ENCODE measurements at places on chromosomes 2 and 18. TPM values are rescaled to one million over a fixed set of nuclear protein-coding genes. Genes with fewer than 3 reads are reported as not detected.

DNA sequence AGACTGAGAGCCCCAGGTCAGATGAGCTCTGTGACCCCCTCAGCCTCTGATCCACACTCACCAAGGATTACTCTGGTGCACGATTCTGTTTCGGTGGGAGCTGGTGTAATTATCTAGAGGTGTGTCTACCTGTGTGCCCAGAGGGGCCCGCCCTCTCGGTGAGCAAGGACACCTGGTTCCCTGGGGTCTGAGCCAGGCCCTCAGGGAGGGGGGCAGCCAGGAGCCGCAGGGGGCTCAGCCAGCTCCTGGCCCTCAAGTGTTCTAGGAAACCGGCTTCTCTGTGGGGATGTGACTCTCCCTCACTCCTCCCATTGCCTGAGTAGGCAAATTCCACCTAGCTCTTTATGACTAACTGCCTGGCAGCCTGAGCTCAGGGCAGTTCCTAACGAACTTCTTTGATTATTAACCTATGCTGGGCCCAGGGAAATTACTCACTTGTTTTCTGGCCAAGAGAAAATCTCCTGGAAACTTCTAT lies 17.4 kb downstream of the AGAP1 start:
- peak overlapping the region; percentile 4 for H3K27ac ChIP-seq
- H3K36me3 ChIP-seq = no peaks in the 10 kb centered on the region
- no peaks in the 10 kb centered on the region for H3K27me3 ChIP-seq
- no peak for DNase-seq

DNA sequence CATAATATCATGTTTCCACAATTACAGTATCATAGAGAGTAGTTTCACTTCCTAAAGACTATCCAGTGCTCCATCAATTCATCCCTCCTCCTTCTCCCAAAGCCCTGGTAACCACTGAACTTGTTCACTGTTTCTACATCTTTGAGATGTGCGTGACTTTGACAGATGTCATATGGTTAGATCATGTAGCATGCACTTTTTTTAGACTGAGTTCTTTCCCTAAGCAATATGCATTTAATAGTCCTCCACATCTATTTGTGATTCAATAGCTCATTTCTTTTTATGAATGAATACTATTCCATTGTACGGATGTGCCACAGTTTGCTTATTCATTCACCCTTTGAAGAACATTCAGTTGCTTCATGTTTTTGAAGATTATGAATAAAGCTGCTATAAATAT lies 560.4 kb upstream of the LRRTM4 start:
- no peak for DNase-seq
- no peaks in the 10 kb centered on the region for H3K27me3 ChIP-seq
- H3K4me3 ChIP-seq = no peak overlapping the region
- no peaks in the 10 kb centered on the region for H3K4me1 ChIP-seq
- no peaks in the 10 kb centered on the region for H3K36me3 ChIP-seq

DNA sequence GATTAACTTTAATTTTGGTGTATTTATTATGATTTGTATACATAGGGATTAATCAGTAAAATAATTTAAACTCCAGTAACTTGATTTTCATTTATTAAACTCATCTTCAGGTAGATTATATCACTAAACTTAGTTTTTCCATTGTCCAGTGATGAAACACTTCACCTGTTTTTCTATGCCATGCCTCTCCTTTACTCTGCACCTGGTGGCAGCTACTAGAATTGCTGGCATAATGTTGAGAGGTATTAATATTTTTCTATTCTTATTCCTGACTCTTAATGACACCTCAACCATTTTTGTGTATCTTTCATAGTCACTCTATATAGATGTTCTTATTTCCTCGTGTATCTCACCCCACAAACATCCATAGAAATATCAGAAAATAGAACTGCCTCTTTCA lies 940.3 kb upstream of the CRIM1 start:
- H3K4me3 ChIP-seq = no peak overlapping the region
- peaks cover 16% of the 10 kb centered on the region for H3K27me3 ChIP-seq
- H3K4me1 ChIP-seq = peaks cover 4% of the 10 kb centered on the region

DNA sequence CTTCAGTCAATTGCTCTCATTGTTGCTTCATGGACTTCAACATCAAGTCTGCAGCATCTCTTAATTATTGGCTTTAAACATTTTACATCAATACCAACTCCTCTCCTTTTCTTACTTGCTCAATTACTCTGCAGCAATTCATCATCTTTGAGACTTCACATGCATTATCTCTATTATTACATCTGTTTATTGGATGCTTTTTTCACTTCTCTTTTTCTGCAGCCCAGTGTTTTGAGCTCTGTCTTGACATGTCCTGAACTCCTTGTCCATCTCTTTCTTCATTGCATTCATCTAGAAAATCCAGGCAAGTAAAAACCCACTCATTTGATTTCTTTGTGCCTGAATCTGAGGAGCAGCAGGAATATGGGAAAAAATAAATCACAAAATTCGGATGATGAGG lies 647.9 kb downstream of the PLCL1 start:
- no peaks in the 10 kb centered on the region for H3K27me3 ChIP-seq
- no peak for DNase-seq
- no peak overlapping the region for H3K27ac ChIP-seq
- no peak overlapping the region for H3K4me3 ChIP-seq
- no peaks in the 10 kb centered on the region for H3K36me3 ChIP-seq

GRCh38 chr2:241612156-241613016 lies 24.6 kb downstream of the THAP4 start:
- no peak for DNase-seq
- H3K4me3 ChIP-seq = no peak overlapping the region
- peaks cover 9% of the 10 kb centered on the region for H3K36me3 ChIP-seq

- H3K4me3 ChIP-seq = no peak overlapping the region
- no peak for DNase-seq
- peak overlapping the region; percentile 70 for H3K27ac ChIP-seq
- H3K4me1 ChIP-seq = peaks cover 73% of the 10 kb centered on the region
These were observed 72.5 kb downstream of the SH3BP4 start for GRCh38 chr2:235024191-235024860.

- peaks cover 31% of the 10 kb centered on the region for H3K4me1 ChIP-seq
- H3K27me3 ChIP-seq = peaks cover 13% of the 10 kb centered on the region
- peak overlapping the region; percentile 68 for H3K27ac ChIP-seq
- no peaks in the 10 kb centered on the region for H3K36me3 ChIP-seq
- peak; percentile 90 for DNase-seq
These were observed 2.2 kb upstream of the ERMN start for GRCh38 chr2:157327621-157328500.

DNA sequence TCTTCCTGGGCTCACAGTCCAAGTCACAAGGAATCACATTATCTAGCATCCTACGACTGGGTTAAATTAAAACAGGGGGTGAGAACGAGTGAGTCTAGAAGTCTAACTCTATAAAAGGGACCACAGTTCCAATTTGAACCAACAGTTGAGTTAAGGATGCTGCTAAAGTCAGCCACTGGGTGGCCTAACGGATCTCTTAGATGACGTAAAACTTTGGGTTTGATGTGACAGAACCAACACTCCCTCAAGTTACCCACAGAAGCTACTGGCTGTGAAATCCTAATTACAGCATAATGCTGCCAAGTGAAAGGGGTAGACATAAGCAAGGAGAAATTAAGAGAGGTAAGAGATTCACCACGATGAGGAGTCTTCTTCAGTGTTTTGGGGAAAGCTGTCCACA lies 32.7 kb upstream of the RUFY4 start:
- H3K4me1 ChIP-seq = peaks cover 7% of the 10 kb centered on the region
- no peaks in the 10 kb centered on the region for H3K36me3 ChIP-seq
- DNase-seq = no peak
- no peak overlapping the region for H3K4me3 ChIP-seq

- no peaks in the 10 kb centered on the region for H3K36me3 ChIP-seq
- no peaks in the 10 kb centered on the region for H3K4me1 ChIP-seq
- DNase-seq = no peak
- H3K27me3 ChIP-seq = peaks cover 2% of the 10 kb centered on the region
These were observed 503.7 kb upstream of the SLC8A1 start for GRCh38 chr2:40955635-40956034.

DNA sequence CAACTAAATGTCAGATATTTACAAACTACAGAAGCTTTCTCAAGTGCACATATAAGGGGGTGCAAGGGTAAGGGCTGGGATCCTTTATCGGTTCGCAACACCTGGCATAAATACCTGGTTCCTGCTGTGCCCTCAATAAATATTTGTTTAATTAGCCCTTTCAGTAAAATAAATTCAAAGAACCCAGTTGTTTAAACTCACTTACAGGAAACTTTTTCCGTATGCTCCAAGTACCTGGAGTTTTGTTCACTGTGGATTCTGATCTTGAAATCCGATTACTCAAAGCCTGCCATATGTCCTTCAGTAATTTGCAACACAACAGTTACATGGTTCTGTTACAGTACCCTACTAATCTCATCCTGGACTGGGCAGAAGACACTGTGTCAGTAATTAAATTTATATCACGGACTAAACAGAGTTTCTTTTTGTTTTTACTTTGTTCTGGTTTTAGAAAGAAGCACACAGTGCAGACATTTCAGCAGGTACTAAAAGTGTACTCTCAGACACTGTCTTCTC lies 36.9 kb downstream of the TBC1D8 start:
- peaks cover 3% of the 10 kb centered on the region for H3K36me3 ChIP-seq
- no peaks in the 10 kb centered on the region for H3K27me3 ChIP-seq
- no peak for DNase-seq
- no peak overlapping the region for H3K4me3 ChIP-seq
- peaks cover 63% of the 10 kb centered on the region for H3K4me1 ChIP-seq

DNA sequence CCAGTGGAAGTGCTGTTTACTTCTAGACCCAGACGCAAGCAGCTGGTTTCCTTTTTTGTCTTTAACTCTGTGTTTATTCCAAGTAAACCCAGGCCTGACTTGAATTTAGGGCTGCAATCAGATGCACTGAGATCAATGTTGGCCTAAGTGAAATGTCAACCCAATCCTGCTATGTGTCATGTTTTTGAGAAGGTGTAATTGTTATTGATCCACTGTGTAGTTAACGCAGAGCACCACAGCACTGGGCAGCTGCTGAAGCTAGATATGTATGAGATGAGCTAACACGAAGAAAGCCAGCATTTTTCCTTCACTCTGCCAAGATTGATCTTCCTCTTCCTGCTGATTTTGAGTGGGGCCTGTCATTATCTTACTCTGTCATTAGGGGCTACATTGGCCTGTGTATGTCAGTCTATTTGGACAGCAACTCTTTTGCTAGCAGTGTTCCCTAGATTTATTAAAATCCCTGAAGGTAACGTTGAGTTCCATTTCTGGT lies 18.9 kb upstream of the DLX1 start:
- H3K27me3 ChIP-seq = peaks cover 2% of the 10 kb centered on the region
- H3K4me3 ChIP-seq = no peak overlapping the region
- DNase-seq = no peak

DNA sequence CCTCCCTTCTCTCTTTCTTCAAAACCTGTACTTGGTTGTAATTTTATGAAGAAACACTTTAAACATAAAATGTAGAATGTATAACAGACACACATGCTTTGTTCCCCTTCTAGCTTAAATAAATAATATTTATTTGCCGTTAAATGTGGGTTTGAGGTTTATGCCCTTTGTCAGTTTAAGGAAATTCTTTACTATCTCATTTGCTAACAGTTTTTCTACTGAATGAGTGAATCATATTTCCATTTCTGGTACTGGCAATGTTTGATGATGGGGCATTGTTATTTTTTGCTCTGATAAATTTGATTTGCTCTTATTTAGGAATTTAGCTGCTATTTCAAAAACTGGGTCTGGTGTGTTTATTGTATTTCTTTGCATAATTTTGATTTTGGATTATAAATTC lies 555.6 kb downstream of the CCDC85A start:
- peaks cover 2% of the 10 kb centered on the region for H3K36me3 ChIP-seq
- peak overlapping the region; percentile 69 for H3K27ac ChIP-seq
- H3K4me3 ChIP-seq = no peak overlapping the region
- H3K27me3 ChIP-seq = no peaks in the 10 kb centered on the region

- no peak for DNase-seq
- H3K27ac ChIP-seq = no peak overlapping the region
- H3K4me3 ChIP-seq = no peak overlapping the region
- no peaks in the 10 kb centered on the region for H3K36me3 ChIP-seq
These were observed 6.7 kb upstream of the TNP1 start for GRCh38 chr2:216866515-216867095.

GRCh38 chr2:41199334-41199733 lies 747.4 kb upstream of the SLC8A1 start:
- no peaks in the 10 kb centered on the region for H3K4me1 ChIP-seq
- DNase-seq = no peak
- no peak overlapping the region for H3K4me3 ChIP-seq
- H3K27me3 ChIP-seq = no peaks in the 10 kb centered on the region
- no peak overlapping the region for H3K27ac ChIP-seq

GRCh38 chr2:158011055-158011771 lies 90.5 kb upstream of the UPP2 start:
- no peak for DNase-seq
- H3K27me3 ChIP-seq = peaks cover 7% of the 10 kb centered on the region
- H3K36me3 ChIP-seq = no peaks in the 10 kb centered on the region
- H3K27ac ChIP-seq = no peak overlapping the region
- no peaks in the 10 kb centered on the region for H3K4me1 ChIP-seq

- H3K4me1 ChIP-seq = peaks cover 71% of the 10 kb centered on the region
- no peaks in the 10 kb centered on the region for H3K27me3 ChIP-seq
- H3K36me3 ChIP-seq = peaks cover 45% of the 10 kb centered on the region
- H3K4me3 ChIP-seq = peak overlapping the region; percentile 46
These were observed 27.0 kb downstream of the TFPI start for GRCh38 chr2:187527262-187527661.

DNA sequence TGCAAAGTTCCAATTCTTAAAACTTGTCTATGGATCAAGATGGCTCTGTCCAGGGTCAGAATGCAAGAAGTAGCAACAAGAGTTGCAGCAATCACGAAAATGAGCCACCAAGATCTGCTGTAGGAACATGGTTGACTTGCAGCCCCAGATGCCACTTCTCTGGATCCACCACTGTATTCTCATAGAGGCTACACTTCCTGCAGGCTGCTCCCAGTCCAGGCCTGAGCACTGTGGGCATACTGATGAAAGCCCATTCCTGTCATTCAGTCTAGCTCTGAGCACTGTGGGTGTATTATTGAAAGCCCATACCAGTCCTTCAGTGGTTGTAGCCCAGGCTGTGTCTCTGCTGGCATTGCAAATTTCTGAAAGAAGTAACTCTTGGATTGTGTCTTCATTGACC lies 213.9 kb upstream of the AGAP1 start:
- no peaks in the 10 kb centered on the region for H3K4me1 ChIP-seq
- H3K4me3 ChIP-seq = no peak overlapping the region
- H3K27me3 ChIP-seq = peaks cover 21% of the 10 kb centered on the region
- H3K27ac ChIP-seq = no peak overlapping the region
- no peak for DNase-seq

GRCh38 chr2:206833291-206833690 lies 67.9 kb downstream of the FASTKD2 start:
- H3K4me1 ChIP-seq = no peaks in the 10 kb centered on the region
- no peaks in the 10 kb centered on the region for H3K27me3 ChIP-seq
- DNase-seq = no peak

- H3K27ac ChIP-seq = no peak overlapping the region
- DNase-seq = peak; percentile 25
- no peaks in the 10 kb centered on the region for H3K27me3 ChIP-seq
- no peak overlapping the region for H3K4me3 ChIP-seq
These were observed 84.1 kb downstream of the HS6ST1 start for GRCh38 chr2:128234613-128235012.

GRCh38 chr2:49569176-49569575 lies 414.9 kb upstream of the FSHR start:
- H3K36me3 ChIP-seq = no peaks in the 10 kb centered on the region
- DNase-seq = no peak
- H3K27ac ChIP-seq = no peak overlapping the region

- H3K4me1 ChIP-seq = peaks cover 12% of the 10 kb centered on the region
- no peak for DNase-seq
- H3K36me3 ChIP-seq = peaks cover 15% of the 10 kb centered on the region
These were observed 119.6 kb downstream of the MBP start for GRCh38 chr18:77012806-77013541.

The DUSP19 gene
- total RNA-seq = 3.9 TPM

The COL5A2 gene
- 1,955 TPM for total RNA-seq

The SLC5A7 gene
- total RNA-seq = not detected

The CCDC178 gene
- not detected for total RNA-seq

The CDK15 gene
- total RNA-seq = 0.70 TPM

The SCN3A gene
- total RNA-seq = not detected

The SH3RF3 gene
- 84.4 TPM for total RNA-seq
